RWPE2 (cell line): ENCODE measurements at places on chromosomes 6 and 20.

DNA sequence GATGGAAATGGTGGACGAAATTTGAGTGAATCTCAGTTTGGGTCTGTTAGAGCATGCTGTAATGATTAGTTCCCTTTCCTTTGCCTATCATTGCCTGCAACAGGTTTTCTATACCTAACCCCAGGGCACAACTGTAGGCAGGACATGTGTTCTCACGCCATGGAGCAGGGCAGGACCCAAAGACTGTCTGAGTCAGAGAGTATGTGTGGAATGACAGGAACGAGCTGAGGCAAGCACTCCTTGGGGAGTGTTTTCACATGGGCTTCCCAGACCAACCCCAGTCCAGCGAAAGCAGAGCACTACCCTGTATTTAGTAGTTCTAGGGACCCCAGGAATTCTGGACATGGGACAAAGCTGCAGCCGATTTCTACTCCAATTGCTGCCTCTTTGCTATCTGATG lies 234.2 kb downstream of the HACE1 start:
- H3K27me3 ChIP-seq = no peaks in the 10 kb centered on the region
- DNase-seq = peak; percentile 92
- H3K4me3 ChIP-seq = no peak overlapping the region
- H3K27ac ChIP-seq = peak overlapping the region; percentile 87

GRCh38 chr6:73506246-73506645 lies 14.6 kb downstream of the EEF1A1 start:
- H3K4me1 ChIP-seq = no peaks in the 10 kb centered on the region
- DNase-seq = no peak
- H3K27ac ChIP-seq = no peak overlapping the region
- no peak overlapping the region for H3K4me3 ChIP-seq

DNA sequence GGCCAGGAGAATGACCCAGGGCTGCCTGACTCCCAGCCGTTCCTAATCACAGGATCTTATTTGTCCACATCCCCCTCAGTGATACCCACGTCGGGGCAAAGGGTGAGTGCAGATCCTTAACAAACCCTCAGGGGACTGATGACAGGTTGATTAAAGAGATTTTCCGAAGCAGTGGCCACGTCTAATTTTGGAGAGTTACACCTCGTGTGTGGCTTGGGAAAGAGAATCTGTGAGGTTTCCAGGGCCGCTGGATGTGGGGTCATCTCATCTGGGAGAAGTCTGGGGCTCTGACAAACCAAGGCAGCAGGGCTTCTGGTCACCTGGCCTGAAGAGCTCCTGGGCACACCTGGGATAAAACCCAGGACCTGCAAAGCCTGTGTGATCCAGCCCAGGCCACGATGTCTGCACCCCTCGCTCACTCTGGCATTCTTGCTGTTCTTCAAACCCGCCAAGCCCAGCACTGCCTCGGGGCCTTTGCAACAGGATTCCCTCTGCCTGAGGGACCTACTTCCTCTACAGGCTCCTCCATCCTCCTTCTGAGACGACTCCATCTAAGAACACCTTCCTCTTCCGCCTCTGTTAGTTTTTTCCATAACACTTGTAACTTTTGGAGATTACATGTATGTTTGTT lies 4.7 kb downstream of the JPH2 start:
- no peak overlapping the region for H3K4me3 ChIP-seq
- H3K4me1 ChIP-seq = peaks cover 26% of the 10 kb centered on the region

GRCh38 chr6:144467921-144468320 lies 182.8 kb downstream of the UTRN start:
- no peaks in the 10 kb centered on the region for H3K27me3 ChIP-seq
- H3K36me3 ChIP-seq = peaks cover 6% of the 10 kb centered on the region
- no peaks in the 10 kb centered on the region for H3K4me1 ChIP-seq
- no peak overlapping the region for H3K27ac ChIP-seq

DNA sequence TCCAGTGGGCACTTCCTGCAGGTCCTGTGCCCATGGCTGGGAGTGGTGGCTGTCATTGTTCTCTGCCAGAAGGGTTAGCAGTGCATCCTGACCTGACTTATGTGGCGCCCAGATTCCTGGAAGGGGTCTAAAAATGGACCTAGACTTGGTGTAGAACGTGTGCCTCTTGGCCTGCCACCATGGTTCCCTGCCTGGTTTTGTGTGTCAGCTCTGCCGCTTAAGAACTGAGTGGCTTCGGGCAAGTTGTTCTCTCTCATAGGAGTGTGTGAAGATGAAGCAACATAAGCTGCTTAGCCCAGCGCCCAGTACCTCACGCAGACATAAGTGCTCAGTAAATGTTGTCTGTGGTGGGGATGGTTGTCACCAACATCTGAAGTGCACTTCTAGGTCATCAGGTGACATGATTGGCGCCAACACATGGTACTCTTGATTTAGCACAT lies 52.1 kb downstream of the PTPN1 start:
- no peaks in the 10 kb centered on the region for H3K27me3 ChIP-seq
- H3K4me1 ChIP-seq = peaks cover 43% of the 10 kb centered on the region
- DNase-seq = no peak
- H3K36me3 ChIP-seq = peaks cover 76% of the 10 kb centered on the region
- H3K4me3 ChIP-seq = no peak overlapping the region

DNA sequence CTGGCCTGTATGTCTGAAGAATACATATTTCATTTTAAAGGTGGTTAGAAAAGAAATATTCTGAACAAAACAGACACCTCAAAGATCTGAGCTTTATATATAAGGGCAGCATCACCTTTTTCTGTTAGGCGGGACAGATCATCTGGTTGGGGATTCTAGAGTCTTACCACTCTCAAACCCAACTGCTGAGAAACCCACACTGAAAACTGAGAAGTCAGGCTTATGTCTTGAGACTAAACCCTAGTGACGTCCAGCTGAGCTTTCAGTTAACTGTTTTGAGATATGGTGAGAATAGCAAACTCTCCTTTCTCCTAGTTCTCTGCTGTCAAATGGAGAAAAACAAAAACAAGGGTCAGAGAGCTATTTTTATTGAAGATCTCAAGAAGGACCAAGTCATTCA lies 63.7 kb upstream of the CCN6 start:
- H3K4me1 ChIP-seq = peaks cover 37% of the 10 kb centered on the region
- H3K27ac ChIP-seq = no peak overlapping the region
- DNase-seq = no peak

GRCh38 chr6:37589941-37590340 lies 90.2 kb upstream of the CCDC167 start:
- no peak overlapping the region for H3K27ac ChIP-seq
- no peaks in the 10 kb centered on the region for H3K27me3 ChIP-seq
- no peak for DNase-seq

- no peak for DNase-seq
- H3K36me3 ChIP-seq = no peaks in the 10 kb centered on the region
- no peaks in the 10 kb centered on the region for H3K4me1 ChIP-seq
Measured at GRCh38 chr6:11659757-11660156, 118.8 kb downstream of the ADTRP start.

DNA sequence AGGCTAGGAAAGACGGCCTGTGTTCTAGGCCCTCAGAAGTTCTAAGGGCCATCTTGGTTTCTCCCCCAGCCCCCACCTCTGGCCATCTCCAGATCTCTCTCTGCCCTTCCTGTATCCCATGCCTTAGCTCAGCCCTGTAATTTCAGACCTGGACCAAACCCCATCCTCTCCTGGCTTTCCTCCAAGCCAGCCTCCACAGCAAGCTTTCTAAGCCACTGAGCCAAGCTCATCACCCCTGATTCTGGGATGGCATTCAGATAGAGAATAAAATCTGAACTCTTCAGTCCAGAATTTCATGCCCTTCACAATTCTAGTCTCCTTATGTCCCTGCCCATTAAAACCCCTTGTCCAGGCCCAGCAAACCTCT lies 18.9 kb upstream of the CCM2L start:
- H3K27ac ChIP-seq = no peak overlapping the region
- H3K4me1 ChIP-seq = no peaks in the 10 kb centered on the region
- H3K27me3 ChIP-seq = peaks cover 40% of the 10 kb centered on the region
- DNase-seq = no peak
- H3K36me3 ChIP-seq = no peaks in the 10 kb centered on the region
- no peak overlapping the region for H3K4me3 ChIP-seq

GRCh38 chr20:16106191-16106849 lies 466.9 kb downstream of the KIF16B start:
- no peaks in the 10 kb centered on the region for H3K4me1 ChIP-seq
- no peak overlapping the region for H3K27ac ChIP-seq
- H3K4me3 ChIP-seq = no peak overlapping the region
- H3K36me3 ChIP-seq = no peaks in the 10 kb centered on the region
- DNase-seq = no peak

DNA sequence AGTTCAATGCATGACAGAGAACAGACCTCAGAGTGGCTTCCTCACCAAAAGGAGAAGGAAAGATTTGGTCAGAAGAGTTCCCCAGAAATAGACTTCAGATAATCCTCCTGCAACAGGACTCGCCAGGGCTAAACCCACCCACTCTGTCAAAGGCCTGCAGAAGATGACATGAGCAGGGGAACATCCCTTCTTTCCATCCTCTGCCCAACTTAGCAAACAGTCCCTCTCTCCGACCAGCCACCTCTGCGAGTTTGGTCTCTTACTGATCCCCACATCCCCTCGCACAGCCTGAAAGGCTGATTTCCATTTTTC lies 7.5 kb downstream of the NFATC2 start:
- DNase-seq = no peak
- peaks cover 33% of the 10 kb centered on the region for H3K4me1 ChIP-seq

DNA sequence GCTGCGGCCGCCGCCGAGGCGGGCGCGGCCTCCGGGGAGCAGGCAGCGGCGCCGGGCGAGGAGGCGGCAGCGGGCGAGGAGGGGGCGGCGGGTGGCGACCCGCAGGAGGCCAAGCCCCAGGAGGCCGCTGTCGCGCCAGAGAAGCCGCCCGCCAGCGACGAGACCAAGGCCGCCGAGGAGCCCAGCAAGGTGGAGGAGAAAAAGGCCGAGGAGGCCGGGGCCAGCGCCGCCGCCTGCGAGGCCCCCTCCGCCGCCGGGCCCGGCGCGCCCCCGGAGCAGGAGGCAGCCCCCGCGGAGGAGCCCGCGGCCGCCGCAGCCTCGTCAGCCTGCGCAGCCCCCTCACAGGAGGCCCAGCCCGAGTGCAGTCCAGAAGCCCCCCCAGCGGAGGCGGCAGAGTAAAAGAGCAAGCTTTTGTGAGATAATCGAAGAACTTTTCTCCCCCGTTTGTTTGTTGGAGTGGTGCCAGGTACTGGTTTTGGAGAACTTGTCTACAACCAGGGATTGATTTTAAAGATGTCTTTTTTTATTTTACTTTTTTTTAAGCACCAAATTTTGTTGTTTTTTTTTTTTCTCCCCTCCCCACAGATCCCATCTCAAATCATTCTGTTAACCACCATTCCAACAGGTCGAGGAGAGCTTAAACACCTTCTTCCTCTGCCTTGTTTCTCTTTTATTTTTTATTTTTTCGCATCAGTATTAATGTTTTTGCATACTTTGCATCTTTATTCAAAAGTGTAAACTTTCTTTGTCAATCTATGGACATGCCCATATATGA lies 3.2 kb downstream of the MARCKS start:
- H3K27me3 ChIP-seq = no peaks in the 10 kb centered on the region
- H3K4me1 ChIP-seq = peaks cover 7% of the 10 kb centered on the region
- DNase-seq = no peak
- peaks cover 29% of the 10 kb centered on the region for H3K36me3 ChIP-seq
- H3K4me3 ChIP-seq = peak overlapping the region; percentile 77
- peak overlapping the region; percentile 94 for H3K27ac ChIP-seq

GRCh38 chr6:144066741-144067484 lies 28.5 kb downstream of the SF3B5 start:
- no peak overlapping the region for H3K4me3 ChIP-seq
- no peaks in the 10 kb centered on the region for H3K4me1 ChIP-seq
- no peak overlapping the region for H3K27ac ChIP-seq
- no peak for DNase-seq
- H3K36me3 ChIP-seq = no peaks in the 10 kb centered on the region

DNA sequence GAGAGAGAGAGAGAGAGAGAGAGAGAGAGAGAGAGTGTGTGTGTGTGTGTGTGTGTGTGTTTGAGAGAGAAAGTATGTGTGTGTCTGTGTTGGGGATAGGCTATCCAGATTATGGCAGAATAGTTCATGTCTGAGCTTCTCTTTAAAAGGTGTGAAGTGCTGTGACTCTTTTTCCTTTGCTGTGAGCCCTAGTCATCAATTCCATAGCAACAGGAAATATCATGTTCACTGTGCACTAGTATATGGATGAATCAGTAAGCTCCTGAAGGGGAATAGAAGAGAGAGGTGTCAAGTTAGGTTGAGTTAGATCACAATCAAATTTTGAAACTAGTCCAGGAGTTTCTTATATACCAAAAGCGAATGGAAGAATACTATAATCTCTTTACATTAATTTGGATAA lies 318.7 kb downstream of the RFPL4B start:
- no peaks in the 10 kb centered on the region for H3K27me3 ChIP-seq
- no peak for DNase-seq
- peaks cover 3% of the 10 kb centered on the region for H3K4me1 ChIP-seq
- no peak overlapping the region for H3K4me3 ChIP-seq
- no peaks in the 10 kb centered on the region for H3K36me3 ChIP-seq

DNA sequence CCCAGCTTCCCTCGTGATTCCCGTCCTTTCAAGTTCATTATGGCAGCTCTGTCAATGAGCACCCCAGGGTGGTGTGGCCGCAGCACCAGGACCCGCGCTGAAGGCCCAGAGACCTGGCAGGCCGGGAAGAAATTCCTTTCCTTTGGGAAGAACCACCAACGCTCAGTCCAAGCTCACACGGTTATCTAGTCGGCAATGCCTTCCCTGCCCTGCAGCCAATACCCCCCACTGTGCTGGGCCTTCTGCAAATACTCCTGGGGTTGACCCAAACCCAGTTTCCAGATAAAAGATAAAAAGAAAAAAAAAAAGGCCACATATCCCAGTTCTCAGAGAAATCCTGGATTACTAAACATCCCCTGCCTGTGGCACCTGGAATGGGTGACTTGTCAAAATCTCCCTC lies 28.7 kb downstream of the PXDC1 start:
- DNase-seq = no peak
- no peaks in the 10 kb centered on the region for H3K4me1 ChIP-seq
- H3K36me3 ChIP-seq = peaks cover 44% of the 10 kb centered on the region
- no peak overlapping the region for H3K4me3 ChIP-seq
- no peak overlapping the region for H3K27ac ChIP-seq

GRCh38 chr20:2602046-2602735 lies 50.2 kb upstream of the NOP56 start:
- no peaks in the 10 kb centered on the region for H3K4me1 ChIP-seq
- no peaks in the 10 kb centered on the region for H3K27me3 ChIP-seq
- DNase-seq = no peak
- no peak overlapping the region for H3K4me3 ChIP-seq

DNA sequence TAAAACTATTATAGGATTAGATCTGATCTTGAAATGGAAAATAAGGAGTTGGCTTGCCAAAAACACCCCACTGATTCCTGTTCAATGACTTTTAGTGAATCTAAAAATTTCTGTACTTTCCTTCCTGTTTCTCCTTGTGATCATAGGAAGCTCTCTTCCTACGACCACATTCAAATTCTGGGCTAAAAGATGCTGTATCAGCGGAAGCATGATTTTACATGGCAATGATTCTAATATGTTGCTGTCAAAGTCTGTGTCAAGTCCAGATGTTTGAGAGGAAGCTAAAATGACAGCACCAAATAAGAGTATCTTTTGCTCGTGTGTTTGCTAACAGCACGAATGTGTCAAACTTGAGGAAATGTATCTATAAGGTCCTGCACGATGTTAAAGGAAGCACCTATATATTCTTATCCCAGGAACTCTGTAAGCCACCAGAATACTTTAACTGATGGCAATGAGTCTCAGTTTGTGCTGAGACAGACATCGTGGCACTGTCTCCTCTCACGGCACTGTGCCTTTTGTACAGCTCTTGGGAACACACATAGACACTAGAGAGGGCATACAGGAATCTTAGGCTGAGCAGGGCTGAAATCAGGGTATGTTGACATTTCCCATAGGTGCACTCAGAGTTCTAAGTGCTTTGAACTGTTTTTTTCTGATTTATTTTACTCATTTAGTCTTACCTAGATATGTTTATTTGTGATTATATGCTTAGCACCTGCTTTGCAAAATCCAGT lies 24.9 kb upstream of the MAP3K4 start:
- no peak for DNase-seq
- H3K36me3 ChIP-seq = no peaks in the 10 kb centered on the region
- no peak overlapping the region for H3K4me3 ChIP-seq
- peaks cover under 1% of the 10 kb centered on the region for H3K4me1 ChIP-seq
- H3K27ac ChIP-seq = no peak overlapping the region
